Central memory CD8-positive, alpha-beta T cell (primary cell): ENCODE measurements at places on chromosomes 6 and 20.

GRCh38 chr6:142545147-142545546, 243.3 kb downstream of the ADGRG6 start:
- no peak overlapping the region for H3K4me3 ChIP-seq
- DNase-seq: no peak
- no peak overlapping the region for H3K27ac ChIP-seq
- H3K36me3 ChIP-seq: no peaks in the 10 kb centered on the region
- H3K27me3 ChIP-seq: peaks cover 34% of the 10 kb centered on the region

DNA sequence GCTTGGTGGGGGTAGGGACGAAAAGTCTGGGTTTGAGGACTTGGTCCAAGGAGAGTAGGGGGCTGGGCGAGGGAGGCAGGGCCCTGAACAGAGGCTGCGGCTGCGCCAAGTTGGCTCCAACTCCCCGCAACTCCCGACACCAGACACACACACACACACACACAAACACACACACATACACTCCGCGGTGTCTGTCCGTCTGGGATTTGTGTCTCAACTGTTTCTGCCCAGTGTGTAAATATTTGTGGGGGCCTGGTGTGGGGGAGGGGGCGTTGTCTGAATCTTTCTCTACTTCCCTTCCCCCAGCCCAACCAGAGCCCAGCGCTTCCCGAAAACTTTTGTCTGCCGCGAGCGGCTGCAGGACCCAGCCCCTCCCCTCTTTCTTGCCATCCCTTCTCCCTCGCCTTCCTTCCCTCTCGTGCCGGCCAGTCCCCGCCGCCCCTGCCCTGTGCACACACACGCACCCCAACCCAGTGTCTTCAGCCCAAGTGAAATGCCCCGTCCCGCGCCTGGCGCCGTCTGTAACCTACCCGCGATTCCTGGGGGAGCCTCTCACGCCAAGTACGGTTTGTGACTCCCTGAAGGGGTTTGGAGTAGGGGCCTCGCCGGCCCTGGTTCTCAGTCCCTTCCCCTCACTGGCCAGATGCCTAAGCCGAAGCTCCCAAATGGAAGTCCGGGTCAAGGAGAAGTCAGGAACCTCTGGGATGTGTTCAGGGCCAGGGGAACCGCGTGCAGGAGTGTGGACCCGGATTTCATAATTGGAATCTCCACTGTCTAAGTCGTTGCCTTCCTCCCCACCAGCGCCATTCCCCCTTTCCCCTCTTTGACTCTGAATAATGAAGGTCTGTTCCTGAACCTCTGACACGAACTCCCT, 904 bp downstream of the MDFI start:
- no peak for DNase-seq
- H3K4me1 ChIP-seq: peaks cover 8% of the 10 kb centered on the region
- peaks cover 84% of the 10 kb centered on the region for H3K27me3 ChIP-seq
- no peak overlapping the region for H3K27ac ChIP-seq
- peak overlapping the region; percentile 49 for H3K4me3 ChIP-seq

GRCh38 chr20:2172305-2173175, 70.9 kb downstream of the STK35 start:
- no peak overlapping the region for H3K4me3 ChIP-seq
- H3K4me1 ChIP-seq: peaks cover 5% of the 10 kb centered on the region
- no peaks in the 10 kb centered on the region for H3K36me3 ChIP-seq
- no peak overlapping the region for H3K27ac ChIP-seq

- H3K27ac ChIP-seq: peak overlapping the region; percentile 21
- H3K4me3 ChIP-seq: no peak overlapping the region
- H3K27me3 ChIP-seq: no peaks in the 10 kb centered on the region
- no peak for DNase-seq
- H3K36me3 ChIP-seq: peaks cover 17% of the 10 kb centered on the region
- H3K4me1 ChIP-seq: peaks cover 29% of the 10 kb centered on the region
These were observed 17.9 kb upstream of the ZBTB2 start for GRCh38 chr6:151409260-151409659.

DNA sequence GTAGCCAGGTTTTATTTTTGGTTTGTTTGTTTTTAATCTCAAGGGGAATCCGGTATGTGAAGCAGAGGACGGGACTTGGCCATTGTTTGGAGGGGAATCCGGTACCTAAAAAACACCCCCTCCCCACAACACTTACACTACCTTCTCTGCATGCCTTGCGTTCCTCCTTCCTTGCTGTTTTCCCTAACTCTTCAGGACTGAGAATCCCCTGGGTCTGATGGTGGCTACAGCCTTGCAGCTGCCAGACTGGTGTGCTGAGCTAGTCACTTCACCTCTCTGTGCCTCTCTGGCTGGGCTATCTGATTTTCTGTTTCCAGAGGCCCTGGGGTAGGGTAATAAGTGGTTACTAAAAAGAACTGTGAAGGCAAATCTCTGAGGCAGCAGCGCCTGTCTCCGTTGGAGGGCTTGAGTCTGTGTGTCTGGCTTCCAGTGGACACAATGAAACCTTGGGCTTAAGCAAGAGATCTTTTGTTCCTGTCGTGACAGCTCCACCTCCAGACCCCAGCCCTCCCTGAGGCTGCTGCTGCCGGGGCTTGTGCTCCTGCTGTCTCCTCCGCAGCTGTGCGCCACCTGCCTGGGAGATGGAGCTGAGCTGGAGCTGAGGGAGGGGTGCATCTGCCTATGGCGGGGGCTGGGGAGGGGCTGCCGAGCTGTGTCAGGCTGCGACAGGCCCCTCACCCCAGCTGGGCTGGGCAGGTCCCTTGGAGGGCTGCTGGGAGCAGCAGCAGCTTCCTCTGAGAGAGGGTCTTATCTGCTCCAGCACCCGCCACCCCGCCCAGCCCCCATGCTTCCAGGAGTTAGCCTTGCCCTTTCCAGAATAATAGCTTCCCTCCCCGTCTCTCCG, 65.8 kb upstream of the CCDC167 start:
- H3K36me3 ChIP-seq: peaks cover 1% of the 10 kb centered on the region
- H3K4me3 ChIP-seq: peak overlapping the region; percentile 41
- peak overlapping the region; percentile 60 for H3K27ac ChIP-seq
- DNase-seq: no peak
- H3K4me1 ChIP-seq: peaks cover 3% of the 10 kb centered on the region

GRCh38 chr6:112927641-112928320, 580.7 kb downstream of the RFPL4B start:
- no peaks in the 10 kb centered on the region for H3K36me3 ChIP-seq
- H3K27me3 ChIP-seq: no peaks in the 10 kb centered on the region
- H3K4me1 ChIP-seq: no peaks in the 10 kb centered on the region
- H3K27ac ChIP-seq: no peak overlapping the region

DNA sequence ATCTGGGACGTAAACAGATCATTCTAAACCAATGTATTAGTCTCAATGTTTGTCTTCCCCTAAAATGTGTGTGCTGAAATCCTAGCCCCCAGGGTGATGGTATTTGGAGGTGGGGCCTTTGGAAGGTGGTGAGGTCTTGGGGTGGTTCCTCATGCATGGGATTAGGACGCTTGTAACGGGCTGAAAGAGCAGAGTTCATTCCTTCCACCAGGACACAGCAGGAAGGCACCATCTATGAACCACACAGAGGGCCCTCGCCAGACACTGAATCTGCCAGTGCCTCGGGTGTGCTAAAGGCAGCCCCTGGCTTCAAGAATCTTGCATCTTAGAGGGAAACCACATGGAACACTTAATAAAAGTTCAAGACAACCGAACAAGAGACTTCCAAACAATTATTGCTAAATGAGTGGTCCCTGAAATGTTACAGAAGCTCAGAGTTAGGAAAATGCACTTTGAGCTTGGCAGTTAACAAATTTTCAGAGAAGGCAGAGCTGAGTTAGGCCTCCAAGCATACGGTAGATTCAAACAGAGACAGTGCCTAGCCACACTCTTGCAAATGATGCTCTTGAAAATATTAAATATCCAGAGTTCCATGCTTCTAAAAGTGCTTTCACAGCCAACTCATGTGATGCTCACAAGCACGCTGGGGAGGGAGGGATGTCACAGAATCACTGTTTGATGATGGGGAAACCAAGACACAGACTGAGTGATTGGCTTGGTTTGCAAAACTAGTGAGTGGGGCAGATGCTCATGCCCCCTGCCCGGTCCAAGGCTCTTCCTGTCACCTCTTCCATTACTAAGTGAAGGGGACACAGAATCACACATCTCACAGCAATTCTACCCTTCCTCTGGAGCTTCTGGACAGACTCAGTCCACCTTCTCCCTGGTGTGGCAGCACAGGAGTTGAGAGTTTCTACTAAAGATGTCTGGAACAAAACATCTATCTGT, 27.4 kb downstream of the TBC1D7 start:
- no peaks in the 10 kb centered on the region for H3K27me3 ChIP-seq
- H3K4me1 ChIP-seq: peaks cover 23% of the 10 kb centered on the region
- H3K36me3 ChIP-seq: peaks cover 21% of the 10 kb centered on the region
- H3K4me3 ChIP-seq: no peak overlapping the region
- DNase-seq: no peak
- peak overlapping the region; percentile 77 for H3K27ac ChIP-seq

DNA sequence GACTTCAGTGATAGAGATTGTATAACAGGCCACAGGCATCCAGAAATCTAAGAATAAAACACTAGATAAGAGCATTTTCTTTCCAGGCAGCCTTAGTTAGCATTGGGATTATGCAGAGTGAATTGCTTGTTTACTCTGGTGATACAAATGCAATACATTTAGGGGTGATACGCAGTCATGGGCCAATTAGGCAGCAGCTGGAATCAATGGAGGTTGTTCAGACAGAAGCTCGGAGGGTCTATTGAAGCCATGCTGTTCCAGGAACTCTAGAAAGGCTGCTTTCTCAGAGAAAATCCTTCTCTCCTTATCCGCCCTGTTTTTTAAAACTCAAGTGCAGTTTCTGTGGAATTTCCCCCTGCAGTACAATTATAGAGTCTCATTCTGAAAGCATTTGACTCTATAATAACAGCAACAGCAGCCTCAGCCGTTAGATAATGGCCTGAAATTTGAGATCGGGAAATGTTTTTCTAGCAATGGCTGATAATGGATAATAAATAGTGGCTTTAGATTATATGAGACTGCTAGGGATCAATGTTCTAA, 364.3 kb upstream of the HS3ST5 start:
- H3K4me1 ChIP-seq: no peaks in the 10 kb centered on the region
- no peak overlapping the region for H3K4me3 ChIP-seq
- H3K36me3 ChIP-seq: no peaks in the 10 kb centered on the region
- no peak for DNase-seq
- no peak overlapping the region for H3K27ac ChIP-seq

DNA sequence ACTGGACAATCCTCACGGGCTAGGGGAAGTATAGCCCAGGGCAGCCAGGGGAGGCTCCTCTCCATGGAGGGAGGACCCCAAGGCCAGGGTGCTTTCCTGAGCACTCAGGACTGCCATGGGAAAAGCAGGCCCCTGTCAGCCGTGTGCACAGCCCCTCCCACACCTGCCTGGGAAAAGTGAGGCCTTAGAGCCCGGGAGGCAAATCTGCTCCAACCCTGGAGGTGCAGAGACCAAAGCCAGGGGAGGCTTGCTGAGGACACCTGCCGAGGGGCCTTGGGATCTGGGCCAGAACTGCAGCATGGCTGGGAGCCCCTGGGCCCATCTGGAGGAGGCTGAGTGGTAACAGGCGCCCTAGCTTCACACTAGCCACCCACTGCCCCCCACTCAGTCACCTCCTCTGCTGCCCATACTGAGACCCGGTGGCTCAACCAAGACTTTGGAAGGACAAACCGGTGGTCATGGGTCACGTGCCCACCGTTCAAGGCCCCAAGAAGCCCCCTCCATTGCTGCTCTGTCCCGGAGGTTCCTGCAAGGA, 55.2 kb downstream of the YTHDF1 start:
- no peak overlapping the region for H3K4me3 ChIP-seq
- peaks cover 38% of the 10 kb centered on the region for H3K27me3 ChIP-seq
- no peaks in the 10 kb centered on the region for H3K4me1 ChIP-seq
- no peak overlapping the region for H3K27ac ChIP-seq
- no peak for DNase-seq

- H3K4me3 ChIP-seq: no peak overlapping the region
- peaks cover 1% of the 10 kb centered on the region for H3K36me3 ChIP-seq
- H3K27ac ChIP-seq: no peak overlapping the region
- no peaks in the 10 kb centered on the region for H3K27me3 ChIP-seq
These were observed 13.2 kb upstream of the SERINC1 start for GRCh38 chr6:122484760-122485159.

DNA sequence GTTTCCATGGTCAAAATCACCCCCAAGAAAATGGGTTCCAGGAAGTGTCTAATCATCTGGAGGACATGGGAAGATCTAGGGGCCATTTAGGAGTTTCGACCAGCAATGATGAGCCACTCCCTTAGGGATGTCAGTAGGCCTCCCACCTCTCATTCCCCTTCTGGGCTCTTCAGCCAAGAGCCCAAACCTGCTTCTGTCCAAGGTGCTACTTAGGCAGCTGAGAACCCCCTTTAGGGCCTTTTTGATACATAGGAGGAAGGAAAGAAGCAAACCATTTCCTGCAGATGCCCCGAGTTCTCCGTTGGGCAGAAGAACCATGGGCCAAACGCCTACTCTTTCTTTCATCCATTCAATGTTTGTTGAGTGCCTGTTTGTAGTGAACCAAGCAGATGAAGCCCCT, 141.4 kb upstream of the RIN2 start:
- H3K27ac ChIP-seq: no peak overlapping the region
- peaks cover 19% of the 10 kb centered on the region for H3K27me3 ChIP-seq
- no peaks in the 10 kb centered on the region for H3K4me1 ChIP-seq
- no peaks in the 10 kb centered on the region for H3K36me3 ChIP-seq
- no peak for DNase-seq

DNA sequence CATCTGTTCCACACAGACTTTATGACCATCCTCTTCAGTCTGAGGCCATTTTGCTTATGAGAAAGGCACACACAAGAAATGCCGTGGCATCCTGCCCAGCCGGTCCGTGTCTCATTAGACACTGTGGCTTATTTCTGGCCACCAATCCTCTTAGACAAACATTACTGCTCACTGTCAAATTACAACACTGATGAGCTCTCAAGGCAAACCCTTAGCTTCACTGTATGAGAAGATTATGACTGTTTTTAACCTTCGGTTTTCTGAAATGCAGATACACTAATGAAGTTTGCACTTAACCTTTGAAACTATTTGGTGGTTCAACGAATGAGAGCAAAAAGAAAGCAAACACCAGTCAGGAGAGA, 50.5 kb upstream of the DST start:
- no peaks in the 10 kb centered on the region for H3K36me3 ChIP-seq
- peaks cover 10% of the 10 kb centered on the region for H3K27me3 ChIP-seq
- H3K4me3 ChIP-seq: no peak overlapping the region
- no peak overlapping the region for H3K27ac ChIP-seq
- no peaks in the 10 kb centered on the region for H3K4me1 ChIP-seq

DNA sequence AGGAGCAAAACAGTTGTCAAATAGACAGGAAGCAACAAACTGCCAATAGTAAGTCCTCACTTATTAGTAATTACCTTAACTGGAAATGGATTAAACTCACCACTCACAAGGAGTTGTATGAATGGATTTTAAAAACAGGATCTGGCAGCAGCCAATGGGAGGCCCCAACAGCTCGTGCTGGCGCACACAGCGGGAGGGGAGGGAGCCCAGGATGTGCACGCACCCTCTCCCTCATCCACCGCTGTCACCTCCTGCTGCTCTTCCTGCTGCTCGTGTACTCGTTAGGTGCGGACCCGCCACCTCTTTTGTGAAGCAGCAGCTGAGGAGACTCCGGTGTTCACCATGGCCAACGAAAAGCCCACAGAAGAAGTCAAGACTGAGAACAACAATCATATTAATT, at the start of gene SUMO4:
TSS of gene SUMO4 (plus strand) at position 213 of the 400 bp plus-strand sequence. CDS start at position 343, 130 bp downstream.
- peaks cover 43% of the 10 kb centered on the region for H3K36me3 ChIP-seq
- peak within 1 kb of the TSS; percentile 10 for H3K27ac ChIP-seq
- H3K4me1 ChIP-seq: peaks cover 25% of the 10 kb centered on the region
- no peaks in the 10 kb centered on the region for H3K27me3 ChIP-seq
